ENCODE measurements at places on chromosomes 7 and 10.

DNA sequence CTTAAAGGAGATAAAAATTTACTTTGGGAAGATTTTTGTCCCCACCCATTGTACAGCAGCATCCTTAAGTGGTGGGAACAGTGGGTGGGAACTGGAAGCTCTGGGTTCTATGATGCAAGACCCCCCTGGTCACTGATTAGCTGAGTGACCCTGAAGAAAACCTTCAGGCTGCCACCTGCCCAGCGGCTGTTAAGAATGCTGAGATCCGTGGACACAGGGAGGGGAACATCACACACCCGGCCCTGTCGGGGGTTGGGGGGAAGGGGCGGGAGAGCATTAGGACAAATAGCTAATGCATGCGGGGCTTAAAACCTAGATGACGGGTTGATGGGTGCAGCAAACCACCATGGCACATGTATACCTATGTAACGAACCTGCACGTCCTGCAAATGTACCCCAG, 14.5 kb downstream of the CARD11 start:
- no peak for DNase-seq

DNA sequence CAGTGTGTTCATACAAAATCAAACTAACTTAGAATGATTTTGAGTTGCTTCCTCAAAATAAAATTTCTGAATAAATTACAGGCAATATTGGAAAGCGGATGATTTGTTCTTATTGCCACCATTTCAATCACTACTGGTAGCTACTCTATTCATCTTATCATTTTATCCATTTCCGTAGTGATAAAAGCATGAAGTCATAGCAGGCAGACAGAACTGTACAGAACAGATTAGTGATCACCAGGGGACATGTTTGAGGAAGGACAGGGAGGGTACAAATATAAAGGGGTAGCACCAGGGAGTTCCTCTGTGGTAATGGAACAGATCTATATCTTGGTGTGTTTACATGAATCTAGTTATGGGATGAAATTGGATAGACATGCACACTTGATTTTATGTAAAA, 138.5 kb downstream of the WNT2 start:
- no peak for DNase-seq

DNA sequence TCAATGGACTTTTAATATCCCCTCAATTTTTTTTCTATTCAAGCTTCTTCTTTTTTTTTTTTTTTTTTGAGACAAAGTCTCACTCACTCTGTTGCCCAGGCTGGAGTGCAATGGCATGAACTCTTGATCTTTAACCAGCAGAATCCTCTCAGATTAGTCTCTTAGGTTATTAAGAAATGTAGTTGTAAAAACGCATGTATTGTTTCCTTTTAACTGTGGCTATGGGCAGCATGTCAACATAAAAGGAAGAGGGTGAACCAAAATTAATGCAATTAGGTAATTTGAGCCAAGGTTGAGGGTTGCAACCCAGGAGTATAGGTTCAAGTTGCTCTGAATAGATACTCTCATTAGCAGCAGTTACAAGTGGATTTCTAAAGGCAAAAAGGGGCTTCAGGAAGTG, 4.3 kb upstream of the GSTO1 start:
- no peak for DNase-seq

DNA sequence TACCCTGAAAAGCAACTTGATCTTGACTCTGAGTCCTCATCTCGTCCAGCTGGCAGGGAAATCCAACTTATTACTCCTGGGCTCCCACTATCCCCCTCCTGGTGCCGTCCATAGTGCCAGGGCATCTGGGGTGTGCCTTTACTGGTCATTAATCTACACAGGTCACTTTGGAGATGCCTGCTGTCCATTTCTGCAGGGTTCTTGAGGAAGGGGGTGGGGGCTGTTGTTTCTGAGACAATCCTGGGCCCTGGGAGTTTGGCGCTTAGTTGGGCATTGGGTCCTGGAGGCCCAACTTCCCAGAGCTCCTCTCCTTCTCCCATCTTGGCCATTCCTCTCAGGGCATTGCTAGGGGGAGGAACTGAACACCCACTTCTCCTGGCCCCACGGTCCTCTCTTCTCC, 6.0 kb upstream of the TACR2 start:
- DNase-seq = no peak

- no peak for DNase-seq
Measured at GRCh38 chr10:60781661-60782060, 3.4 kb downstream of the CDK1 start.

DNA sequence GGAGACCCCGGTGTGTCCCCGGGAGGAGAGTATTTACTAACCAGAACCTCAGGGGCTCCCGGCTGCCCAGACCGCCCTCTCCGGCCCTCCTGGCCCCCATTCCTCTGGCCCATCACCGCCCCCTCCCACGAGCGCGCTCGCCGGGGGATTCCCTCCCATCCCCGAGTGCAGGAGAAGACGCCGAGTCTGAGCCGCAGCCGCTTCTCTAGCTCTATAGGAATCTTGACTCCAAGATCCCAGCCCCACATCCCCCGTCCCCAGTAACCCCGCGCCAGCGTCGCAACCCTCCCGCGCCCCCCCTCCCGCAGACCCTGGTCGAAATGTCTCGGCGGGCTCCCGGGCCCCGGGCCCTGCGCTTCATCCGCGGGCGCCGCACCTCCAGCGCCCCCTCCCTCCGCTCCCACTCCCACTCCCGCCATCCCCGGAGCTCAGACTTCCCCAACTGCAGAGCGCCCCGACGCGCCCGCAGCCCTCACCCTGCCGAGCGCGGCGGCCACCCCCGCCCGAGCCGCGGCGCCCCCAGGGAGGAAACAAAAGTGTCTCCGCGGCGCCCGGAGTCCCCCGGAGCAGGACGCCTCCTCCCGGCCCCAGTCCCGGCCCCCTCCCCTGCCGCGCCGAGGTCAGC, 541 bp downstream of the ELMO1 start:
- no peak for DNase-seq

DNA sequence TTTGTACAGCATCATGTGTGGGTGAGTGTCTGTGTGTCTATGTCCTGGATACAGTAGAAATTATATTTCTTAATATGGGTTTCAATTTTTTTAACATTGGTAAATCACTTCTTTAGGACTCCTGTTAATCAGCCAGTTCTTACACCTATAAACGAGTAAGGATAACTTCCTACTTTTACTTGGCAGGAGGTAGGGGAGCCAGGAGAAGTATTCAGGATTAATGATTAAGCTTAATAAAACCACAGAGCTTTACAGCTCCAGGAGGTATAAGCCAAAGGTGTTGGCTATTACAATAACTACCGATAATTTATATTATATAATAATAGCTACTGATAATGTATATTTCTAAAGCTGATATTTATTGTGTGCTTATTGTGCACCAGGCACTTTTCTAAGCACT, 1.7 kb upstream of the FAM3C start:
- DNase-seq = no peak

GRCh38 chr7:27462575-27463270, 200.0 kb downstream of the HIBADH start:
- no peak for DNase-seq

DNA sequence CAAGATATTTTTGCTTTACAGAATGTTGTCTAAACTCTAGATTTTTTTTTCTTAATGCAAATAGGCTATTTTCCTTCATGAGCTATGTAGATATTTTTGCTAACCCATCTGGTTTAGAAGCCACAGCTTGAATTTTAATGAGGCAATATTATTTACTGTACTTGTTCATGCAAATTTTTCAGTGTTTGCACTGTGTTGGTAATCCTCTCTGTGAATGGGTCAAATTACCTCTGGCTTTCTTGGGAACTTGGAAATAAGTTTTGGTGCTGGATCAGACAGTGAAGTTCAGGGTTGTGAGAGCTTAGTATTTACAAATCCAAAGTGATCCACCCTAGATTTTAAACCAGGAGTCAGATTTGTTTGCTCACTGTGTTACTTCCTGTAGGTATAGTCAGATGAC, 686.9 kb downstream of the NXPH1 start:
- DNase-seq = no peak

DNA sequence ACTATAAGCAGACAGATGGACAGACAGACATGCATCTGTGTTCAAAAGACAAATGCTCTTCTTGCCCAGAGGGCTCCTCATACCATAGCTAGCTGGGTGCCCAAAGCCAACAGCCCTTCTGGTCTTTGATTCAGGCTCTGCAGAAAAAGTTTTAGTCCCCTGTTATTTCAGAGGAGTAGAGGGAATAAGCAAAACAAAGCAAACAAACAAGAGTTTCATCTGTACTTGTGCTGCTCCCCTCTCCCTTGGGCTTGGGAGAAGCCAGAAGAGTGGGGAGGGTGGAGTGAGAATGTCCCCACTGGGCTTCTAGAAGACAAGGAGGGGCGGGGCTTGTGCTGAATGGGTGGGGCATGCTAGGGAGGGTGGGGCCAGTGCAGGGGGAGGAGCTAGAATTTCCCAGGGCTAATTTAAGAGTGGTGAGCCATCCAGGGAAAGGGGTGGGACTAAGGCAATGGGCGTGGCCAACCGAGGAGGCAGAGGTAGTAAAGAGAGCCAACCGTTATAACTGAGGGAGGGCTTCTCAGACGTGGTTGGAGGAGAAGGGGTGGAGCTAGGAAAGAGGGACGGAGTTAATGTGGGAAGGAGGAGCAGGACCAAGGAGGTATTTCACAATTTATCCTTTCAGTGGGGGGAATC, 101.2 kb upstream of the MGMT start:
- DNase-seq = no peak

DNA sequence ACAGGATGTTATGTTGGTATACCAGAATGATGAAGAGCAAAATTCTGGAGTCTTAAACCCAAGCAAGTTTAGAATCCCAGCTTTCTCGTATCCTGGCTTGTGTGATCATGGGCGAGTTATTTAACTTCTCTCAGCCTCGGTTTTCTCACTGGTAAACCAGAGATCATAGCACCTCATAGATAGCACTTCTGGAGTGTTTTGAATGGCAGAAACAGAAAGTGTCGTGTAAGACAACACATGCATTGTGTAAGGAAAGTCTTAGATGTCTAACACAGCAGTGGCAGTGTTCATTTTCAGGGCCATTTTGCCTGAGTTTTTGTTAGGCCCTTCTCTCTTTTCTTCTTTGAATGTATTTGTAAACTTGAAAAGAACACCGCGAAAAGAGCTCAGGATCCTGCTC, 465.1 kb downstream of the AUTS2 start:
- DNase-seq = no peak

DNA sequence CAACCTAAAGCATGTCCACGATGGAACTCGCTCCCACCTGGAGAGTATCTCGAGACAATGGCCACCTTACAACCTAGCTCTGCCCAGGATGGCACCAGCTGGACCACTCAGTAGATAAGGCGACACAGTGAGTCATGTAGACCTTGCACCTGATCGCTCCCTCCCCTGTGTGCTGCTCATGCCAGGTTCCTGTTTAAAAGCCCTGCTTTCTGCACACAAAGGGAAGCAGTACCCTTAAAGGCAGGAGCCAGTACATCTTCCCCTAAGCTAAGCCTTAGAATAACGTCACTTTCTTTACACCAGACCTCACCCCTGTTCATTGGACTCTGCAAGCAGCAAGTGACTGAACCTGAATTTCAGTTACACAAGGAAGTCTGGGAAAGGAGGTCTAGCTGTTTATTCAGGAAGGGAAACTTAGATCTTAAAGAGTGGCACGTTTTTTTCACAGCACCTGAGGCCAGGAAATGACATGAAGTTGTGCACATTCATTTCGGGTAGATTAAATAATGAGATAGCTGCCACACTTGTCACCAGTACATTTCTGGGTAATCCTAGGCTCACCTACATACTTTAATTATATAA, 117.9 kb downstream of the MTPAP start:
- no peak for DNase-seq

GRCh38 chr10:36171953-36172940, 530.2 kb upstream of the FZD8 start:
- no peak for DNase-seq
